ENCODE measurements at places on chromosomes 11 and 22. TPM values are rescaled to one million over a fixed set of nuclear protein-coding genes. Genes with fewer than 3 reads are reported as not detected.

Gene OR52J3
- total RNA-seq = not detected

Gene MMP13
- total RNA-seq = not detected

Gene MFNG
- 2.7 TPM for total RNA-seq

Gene ART5
- 0.41 TPM for total RNA-seq

Gene C22orf31
- total RNA-seq = not detected

Gene TBX1
- total RNA-seq = 3.1 TPM

Gene OR8D4
- not detected for total RNA-seq

Gene DDX17
- 108 TPM for total RNA-seq

Gene UBQLNL
- not detected for total RNA-seq

Gene TRIM22
- 0.42 TPM for total RNA-seq

Gene HSCB
- total RNA-seq = 12.2 TPM

Gene PANX1
- 22.8 TPM for total RNA-seq

Gene UBXN1
- 124 TPM for total RNA-seq

Gene MRGPRE
- 0.10 TPM for total RNA-seq

Gene VWCE
- 0.77 TPM for total RNA-seq

Gene SPDYC
- total RNA-seq = not detected

Gene DLG2
- total RNA-seq = 0.20 TPM

Gene DCHS1
- total RNA-seq = 0.14 TPM

Gene DERL3
- 0.43 TPM for total RNA-seq

Gene APOA1
- total RNA-seq = not detected

Gene NCAPH2
- 35.7 TPM for total RNA-seq

Gene ZNF280A
- total RNA-seq = 2.8 TPM

Gene ANGPTL5
- total RNA-seq = not detected

Gene MAP6
- total RNA-seq = 1.4 TPM

Gene P2RX3
- 0.21 TPM for total RNA-seq

Gene ELF5
- not detected for total RNA-seq

Gene ZMAT5
- total RNA-seq = 20.1 TPM

Gene OR5AL1
- not detected for total RNA-seq

Gene LRRC32
- 0.16 TPM for total RNA-seq
